ENCODE measurements at places on chromosomes 1 and 21.

GRCh38 chr1:115506924-115507589 lies 134.7 kb upstream of the VANGL1 start:
- DNase-seq: no peak

GRCh38 chr1:154859786-154860155 lies 10.3 kb downstream of the KCNN3 start:
- DNase-seq: no peak

- no peak for DNase-seq
These were observed 206.3 kb downstream of the COL11A1 start for GRCh38 chr1:102901996-102902395.

DNA sequence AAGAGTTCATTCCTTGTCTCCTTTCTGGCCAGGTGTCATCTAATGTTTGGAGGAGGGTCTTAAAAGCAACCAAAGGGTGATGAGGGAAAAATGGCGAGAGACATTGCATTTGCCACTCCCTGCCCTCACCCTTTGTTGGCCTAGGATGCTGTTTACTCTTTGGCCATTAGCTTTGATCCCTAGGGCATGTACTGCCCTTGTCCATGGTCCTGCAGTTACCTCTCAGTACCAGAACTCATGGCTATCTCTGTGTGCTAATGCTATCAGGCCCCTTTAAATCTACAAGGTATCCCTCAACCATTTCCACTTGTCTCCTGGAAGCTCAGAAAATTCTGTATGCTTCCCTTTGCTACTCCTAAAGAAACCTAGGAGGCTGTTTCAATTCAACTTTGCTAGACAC lies 424.8 kb upstream of the PLXNA2 start:
- no peak for DNase-seq

GRCh38 chr1:43850591-43851233 lies 82.9 kb upstream of the ARTN start:
- no peak for DNase-seq

DNA sequence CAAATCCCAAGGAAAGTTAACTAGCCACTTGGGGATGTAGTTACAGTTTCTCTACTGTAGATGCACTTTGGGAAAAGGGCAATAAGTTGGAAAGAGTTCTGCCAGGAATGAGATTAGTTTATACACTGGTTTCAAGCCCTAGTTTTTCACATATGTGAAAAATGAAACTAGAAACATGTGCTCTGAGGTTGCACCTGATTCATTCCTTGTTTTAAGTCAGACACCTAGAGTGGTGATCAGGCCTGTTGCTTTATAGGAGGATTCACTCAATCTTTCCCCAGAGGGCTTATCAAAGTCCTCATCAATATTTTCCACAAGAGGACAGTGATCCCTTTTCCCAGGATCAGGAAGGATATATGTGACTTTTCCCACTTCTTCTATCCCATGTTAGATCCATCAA lies 515.9 kb upstream of the PKN2 start:
- no peak for DNase-seq

- no peak for DNase-seq
These were observed 20.4 kb upstream of the SRSF4 start for GRCh38 chr1:29202053-29202452.
